ENCODE measurements at places on chromosomes 5 and 9.

GRCh38 chr9:83472221-83472665 lies 66.0 kb downstream of the FRMD3 start:
- DNase-seq = no peak

GRCh38 chr9:23741351-23741750 lies 84.7 kb downstream of the ELAVL2 start:
- DNase-seq = no peak

DNA sequence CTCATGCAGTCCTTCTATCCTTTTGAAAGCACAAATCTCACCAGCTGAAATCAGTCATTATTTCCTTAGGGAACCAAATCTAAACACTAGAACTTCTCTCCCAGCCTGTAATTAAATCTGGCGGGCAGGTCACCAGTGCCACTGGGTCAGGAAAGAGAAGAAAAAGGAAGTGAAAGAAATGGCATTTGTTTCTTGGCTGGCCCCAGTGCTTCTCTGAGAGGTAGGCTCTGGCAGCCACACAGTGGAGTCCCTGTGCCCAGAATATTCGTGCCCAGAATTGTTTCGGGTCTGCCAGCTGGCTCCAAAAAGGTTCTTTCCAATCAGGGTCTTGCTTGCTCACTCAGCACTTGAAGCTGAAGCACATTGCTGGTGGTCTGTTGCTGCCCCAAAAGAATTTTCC lies 133.9 kb upstream of the MTAP start:
- DNase-seq = no peak

DNA sequence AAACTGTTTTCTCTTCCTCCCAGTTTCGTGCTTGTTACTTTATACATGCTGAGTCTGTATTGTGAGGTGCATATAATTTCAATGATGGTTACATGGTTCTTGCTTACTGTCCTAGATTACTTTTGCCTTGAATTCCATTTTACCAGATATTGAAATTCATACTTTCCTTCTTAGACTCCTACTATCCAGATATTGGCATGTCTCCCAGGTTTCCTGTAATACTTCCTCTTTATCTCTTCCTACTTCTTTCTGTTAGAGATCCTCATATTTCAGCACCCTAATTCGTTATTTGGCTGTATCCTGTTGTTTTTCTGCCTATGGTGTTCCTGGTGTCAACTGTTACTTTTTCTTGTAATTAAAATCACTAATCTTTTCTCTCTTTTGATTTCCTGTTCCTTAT lies 522.1 kb downstream of the CCDC171 start:
- DNase-seq = no peak

DNA sequence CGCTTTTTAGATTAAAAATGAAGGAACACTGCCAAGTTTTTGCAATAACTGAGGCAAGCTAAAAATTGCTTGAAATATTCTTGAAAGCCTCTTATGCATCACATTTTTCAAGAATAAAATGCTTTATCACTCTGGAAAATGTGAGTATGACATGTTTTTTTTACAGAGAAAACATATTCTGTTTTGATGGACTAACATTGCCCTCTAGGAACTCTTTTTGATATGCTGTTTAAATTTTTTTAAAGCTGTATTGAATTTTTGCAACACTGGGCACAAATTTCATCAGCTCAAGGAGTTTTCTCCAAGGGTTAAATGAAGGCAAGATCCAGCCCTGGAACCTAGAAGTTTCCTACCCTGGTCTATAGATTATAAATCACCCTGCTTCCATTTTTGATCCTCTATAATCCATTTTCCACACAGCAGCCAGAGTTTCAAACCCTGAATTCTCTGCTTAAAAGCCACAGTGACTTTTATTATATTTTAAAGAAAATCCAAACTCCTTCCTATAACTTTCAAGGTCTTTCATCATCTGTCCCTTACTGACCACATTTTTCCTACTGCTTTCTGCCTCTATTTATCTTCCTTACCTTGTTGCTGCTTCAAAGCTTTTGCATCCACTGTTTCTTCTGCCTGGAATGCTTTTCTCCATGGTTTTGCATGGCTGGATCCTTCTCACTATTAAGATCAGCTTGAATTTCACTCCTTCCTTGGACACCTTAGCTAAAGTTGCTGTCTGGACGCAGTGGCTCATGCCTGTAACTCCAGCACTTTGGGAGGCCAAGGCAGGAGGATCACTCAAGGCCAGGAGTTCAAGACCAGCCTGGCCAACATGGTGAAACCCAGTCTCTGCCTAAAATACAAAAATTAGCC lies 60.9 kb downstream of the IL31RA start:
- DNase-seq = no peak

- DNase-seq = no peak
These were observed 82.4 kb downstream of the FOXD1 start for GRCh38 chr5:73365990-73366667.

GRCh38 chr5:16570121-16570815 lies 46.5 kb downstream of the RETREG1 start:
- DNase-seq = no peak

- no peak for DNase-seq
These were observed 55.1 kb upstream of the TLR4 start for GRCh38 chr9:117649126-117649525.

GRCh38 chr9:13845460-13845859 lies 468.5 kb downstream of the NFIB start:
- DNase-seq = no peak

DNA sequence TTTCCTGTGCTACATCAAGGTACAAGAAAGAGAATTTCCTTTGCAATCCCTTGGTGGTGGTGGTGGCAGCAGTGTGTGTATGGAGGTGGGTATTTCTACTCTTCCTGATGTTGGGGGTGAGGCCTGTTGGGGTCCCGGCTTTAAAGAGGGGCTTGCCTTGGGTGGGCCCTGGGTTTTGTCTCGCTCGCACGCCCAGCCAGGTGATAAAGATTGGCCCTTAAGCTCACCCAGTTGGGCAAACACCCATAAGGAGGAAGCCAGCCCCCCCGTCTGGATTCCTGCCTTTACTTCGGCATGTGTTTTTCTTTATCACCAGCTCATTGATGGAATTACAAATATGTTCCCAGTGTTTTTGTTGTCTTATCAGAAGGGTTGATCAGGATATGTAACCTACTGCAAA lies 16.0 kb upstream of the SARDH start:
- no peak for DNase-seq

GRCh38 chr5:58077416-58077815 lies 382.5 kb downstream of the PLK2 start:
- no peak for DNase-seq

GRCh38 chr5:85921590-85921989 lies 696.2 kb upstream of the COX7C start:
- DNase-seq = no peak

GRCh38 chr5:76960004-76960625 lies 7.3 kb downstream of the CRHBP start:
- DNase-seq = no peak

GRCh38 chr5:97009212-97009898 lies 73.5 kb downstream of the LNPEP start:
- no peak for DNase-seq

GRCh38 chr5:133228316-133228715 lies 176.5 kb downstream of the HSPA4 start:
- DNase-seq = no peak

- peak; percentile 65 for DNase-seq
These were observed 49.2 kb downstream of the NACC2 start for GRCh38 chr9:136045595-136046553.

DNA sequence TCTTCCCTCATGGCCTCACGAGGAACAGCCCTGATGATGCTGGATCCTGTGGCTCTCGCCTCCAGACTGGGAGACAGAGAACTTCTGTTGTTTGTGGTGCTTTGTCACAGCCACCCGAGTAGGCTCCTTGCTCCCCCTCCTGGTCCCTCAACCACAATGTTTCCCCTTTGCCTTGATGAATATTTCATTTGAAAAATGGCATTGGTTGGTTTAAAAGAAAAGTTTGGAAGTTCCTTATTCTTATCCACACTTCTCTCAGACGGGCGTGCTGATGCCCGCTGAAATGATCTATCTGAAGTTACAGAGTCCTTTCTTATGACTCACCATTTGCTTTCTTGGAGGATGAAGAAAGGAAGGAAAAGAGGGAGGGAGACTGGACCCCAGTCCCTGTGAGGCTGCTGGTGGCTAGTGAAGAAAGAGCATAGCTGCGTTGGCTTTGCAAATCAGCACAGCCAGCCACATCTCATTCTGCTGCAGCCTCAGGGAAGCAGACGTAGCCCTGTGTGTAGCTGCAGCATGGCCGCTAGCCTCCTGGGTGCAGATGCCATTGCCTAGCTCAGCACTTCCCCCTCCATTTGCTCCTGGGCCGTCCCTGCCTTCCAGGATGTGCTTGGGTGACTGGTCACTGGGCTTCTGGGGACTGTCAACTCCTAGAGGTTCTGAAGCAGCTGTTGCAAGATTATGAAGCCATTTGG lies 185.9 kb downstream of the ERCC6L2 start:
- DNase-seq = peak; percentile 52

DNA sequence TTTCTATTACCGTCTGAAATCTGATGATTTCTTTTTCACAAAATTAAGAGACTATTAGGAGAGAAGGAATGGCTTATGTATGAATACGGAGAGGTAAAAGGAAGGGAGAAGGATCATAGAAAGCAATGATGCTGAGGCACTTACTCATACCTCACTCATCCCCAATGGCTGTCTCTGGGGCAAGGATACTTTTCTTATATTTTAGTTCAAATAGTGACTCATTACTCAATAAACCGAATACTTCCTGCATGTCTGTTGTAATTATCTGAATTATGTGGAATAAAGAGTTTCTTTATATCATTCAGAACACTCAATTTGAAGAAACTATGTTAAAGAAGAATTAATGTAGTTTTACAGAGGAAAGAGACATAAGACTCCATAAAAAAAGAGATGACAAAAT lies 284.5 kb upstream of the NUDT12 start:
- DNase-seq = no peak

- DNase-seq = no peak
These were observed 350.5 kb downstream of the SLIT3 start for GRCh38 chr5:168950241-168950951.

- no peak for DNase-seq
These were observed 38.6 kb downstream of the SAXO1 start for GRCh38 chr9:18994263-18994916.

DNA sequence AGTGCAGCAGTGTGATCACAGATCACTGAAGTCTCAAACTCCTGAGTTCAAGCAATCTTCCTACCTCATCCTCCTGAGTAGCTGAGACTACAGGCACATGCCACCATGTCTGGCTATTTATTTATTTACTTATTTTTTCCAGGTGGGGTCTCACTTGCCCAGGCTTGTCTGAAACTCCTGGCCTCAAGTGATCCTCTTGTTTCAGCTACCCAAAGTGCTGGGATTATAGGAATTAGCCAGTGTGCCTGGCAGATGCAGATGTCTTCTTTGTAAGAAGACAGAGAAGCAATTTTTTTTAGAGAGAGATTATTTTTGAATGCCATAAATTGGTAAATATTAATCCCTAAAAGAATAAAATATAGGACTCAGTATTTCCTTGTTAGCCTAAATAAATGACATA lies 54.3 kb downstream of the CHSY3 start:
- no peak for DNase-seq

- peak; percentile 7 for DNase-seq
These were observed 132.7 kb upstream of the APC start for GRCh38 chr5:112604732-112605630.

- DNase-seq = no peak
These were observed 55.0 kb downstream of the TNPO1 start for GRCh38 chr5:72871366-72872024.

GRCh38 chr9:81801190-81801589 lies 111.8 kb upstream of the TLE1 start:
- no peak for DNase-seq

DNA sequence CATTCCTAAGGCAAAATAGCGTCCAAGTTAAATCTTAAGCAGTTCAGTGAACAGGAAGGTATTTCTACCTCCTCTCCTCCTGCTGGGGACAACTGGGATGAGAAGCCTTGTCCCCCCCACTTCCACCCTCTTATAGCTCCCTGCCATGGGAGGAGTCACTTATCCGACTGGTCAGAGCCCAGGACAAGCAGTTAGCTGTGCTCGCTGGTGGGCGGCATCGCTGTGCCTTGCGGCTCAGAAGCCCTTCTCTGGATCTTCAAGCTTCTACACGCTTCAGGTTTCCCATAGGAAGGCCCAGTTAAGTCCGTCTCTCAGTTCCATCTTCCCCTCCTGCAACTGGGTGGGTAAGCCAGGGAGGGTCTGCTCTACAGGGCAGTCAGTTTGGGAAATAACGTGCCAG lies 77.2 kb downstream of the PAX5 start:
- DNase-seq = no peak

DNA sequence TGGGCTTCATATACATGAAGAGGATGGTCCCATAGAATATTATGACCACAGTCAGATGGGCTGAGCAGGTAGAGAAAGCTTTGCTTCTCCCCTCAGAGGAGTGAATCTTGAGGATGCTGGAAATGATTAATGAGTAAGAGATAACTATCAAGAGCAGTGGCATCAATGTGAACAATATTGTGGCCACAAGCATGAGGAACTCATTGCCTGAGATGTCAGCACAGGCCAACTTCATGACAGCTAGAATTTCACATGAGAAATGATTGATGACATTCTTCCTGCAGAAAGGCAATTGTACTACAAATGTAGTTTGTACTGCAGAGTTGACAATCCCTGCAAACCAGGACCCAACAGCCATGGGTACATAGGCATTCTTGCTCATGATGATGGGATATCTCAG lies 586 bp downstream of the OR13C9 start:
- DNase-seq = no peak

DNA sequence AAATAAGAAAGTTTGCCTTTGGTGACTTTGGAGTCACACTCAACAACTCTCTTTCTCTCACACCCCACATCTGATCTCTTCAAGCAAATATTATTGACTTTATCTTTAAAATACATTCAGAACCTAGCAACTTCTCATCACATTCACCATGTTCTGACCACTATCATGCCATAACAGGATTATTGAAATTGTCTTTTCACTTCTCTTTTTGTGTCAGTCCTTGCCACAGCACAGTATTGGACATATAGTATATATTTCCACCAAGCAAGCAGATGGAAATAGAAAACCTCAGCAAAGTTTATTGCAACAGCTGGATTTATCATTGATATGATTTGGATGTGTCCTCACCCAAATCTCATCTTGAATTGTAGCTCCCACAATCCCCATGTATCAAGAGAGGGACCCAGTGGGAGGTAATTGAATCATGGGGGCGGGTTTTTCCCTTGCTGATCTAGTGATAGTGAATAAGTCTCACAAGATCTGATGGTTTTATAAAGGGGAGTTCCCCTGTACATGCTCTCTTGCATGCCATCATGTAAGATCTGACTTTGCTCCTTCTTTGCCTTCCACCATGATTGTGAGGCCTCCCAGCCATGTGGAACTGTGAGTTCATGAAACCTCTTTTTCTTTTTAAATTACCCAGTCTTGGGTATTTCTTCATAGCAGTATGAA lies 26.9 kb upstream of the ITGA1 start:
- DNase-seq = no peak

GRCh38 chr5:143033535-143034250 lies 263.5 kb downstream of the ARHGAP26 start:
- DNase-seq = no peak

DNA sequence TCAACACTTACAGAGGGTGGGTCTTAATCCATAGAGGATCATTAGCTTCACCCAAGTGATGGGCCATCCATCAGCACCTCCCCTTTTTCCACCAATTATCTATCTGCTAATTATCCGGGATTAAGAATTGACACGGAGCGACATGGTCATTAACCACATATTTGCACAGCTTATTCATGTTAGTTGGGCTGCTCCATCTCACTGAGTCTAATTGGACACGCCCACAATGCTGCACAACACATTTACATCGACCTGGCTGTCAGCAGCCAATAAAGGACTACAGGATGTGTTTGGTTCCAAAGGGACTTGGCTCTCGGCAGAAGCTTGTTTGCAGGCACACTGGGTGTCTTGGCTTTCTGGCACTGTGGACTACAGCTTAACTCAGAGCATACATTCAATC lies 21.6 kb downstream of the FOXE1 start:
- no peak for DNase-seq

GRCh38 chr9:98750364-98751060 lies 41.8 kb upstream of the GABBR2 start:
- no peak for DNase-seq

All from CD4-positive, alpha-beta T cell treated with Interferon gamma for 1 hour (primary cell).